ENCODE measurements at places on chromosomes 16 and 17.

DNA sequence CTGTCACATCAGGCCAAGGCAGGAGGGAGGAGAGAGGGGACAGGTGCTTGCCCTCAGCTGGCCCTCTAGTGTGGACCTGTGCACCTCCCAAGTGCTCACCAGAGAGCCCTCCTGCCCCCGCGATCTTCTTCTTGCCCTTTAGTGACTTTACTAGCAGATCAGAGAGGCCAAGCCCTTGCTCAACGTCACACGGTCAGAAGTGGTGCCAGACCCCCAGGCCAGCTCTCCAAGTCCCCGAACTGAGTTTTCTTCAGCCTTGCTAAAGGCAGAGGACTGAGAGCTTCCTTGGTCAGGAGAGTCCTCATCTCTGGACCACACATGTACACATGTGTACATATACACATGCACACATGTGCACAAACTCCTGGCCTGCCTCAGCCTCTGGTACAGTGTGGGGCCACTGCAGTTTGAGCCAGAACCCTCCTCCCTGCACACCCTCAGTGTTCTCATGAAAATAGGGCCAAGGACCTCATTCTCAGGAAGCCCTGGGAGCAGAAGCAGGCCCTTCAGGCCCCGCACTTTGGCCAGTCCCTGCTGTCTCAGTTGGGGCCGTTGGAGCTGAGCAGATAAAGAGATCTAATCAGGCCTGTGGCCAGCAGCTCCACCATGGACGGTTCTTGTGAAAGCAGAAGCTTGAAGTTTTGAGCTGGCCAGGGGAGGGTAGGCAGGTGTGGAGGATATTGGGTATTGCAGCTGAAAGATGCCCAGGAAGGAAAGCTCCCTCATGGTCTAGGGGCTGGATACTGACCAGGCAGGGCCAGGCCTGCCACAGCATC is 7.4 kb upstream of the EPX start:
- no peak for DNase-seq

DNA sequence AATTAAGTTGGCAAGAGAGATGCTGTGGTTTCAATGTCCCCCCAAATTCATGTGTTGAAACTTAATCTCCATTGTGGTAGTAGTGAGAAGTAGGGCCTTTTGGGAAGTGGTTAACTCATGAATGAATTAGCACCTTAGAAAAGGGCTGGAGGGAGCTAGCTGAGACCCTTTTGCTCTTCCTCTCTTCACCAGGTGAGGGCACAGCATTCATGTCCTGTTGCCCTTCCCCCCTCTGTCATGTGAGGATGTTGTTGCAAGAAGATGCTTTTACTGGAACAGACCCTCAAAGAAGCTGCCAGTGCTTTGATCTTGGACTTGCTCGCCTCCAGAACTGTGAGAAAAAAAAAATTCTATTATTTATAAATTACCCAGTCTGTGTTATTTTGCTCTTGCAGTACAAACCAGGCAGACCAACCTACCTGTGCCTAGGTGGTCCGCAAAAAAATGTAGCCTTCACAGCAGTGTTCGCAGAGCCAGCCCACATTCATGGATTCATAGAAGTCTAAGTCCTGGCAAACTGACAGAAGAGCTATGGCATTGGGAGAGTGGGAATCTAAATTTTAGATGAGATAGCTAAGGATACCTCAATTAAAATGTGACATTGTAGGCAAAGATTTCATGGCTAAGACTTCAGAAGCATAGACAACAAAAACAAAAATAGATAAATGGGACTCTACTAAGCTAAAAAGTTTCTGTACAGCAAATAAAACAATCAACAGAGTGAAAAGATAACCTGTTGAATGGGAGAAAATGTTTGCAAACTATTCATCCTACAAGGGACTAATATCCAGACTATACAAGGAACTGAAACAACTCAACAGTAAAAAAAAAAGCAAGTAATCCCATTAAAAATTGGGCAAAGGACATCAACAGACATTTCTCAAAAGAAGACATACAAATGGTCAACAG is 32.0 kb upstream of the ABCA5 start:
- no peak for DNase-seq

GRCh38 chr16:53925526-53925925 is 221.6 kb downstream of the FTO start:
- no peak for DNase-seq

DNA sequence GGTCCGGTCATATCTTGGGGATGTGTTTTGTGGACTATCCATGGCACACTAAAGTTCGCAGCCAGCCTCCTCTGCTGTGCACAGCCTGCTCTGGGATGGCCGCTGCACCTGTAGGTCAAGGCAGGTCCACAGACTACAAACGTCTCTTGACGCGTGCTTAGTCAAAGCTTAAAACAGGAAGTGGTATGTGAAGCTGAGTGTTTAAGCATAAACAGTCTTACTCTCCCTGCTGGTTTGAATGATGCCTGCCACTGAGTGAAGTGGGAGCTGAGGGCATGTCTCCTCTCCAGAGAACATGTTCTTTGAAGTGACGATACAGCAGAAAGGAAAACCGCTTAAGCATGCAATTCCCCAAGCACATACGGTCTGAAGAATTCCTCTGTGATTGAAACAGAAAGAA is 365.6 kb downstream of the SLC39A11 start:
- no peak for DNase-seq

All from pons (tissue), 1 donor.